D721Med (cell line): ENCODE measurements at places on chromosomes 6 and 20.
A peak's percentile ranks its signal among the peaks of the same experiment; 100 is the strongest.

GRCh38 chr6:35318196-35319171 is 20.9 kb downstream of the DEF6 start:
- DNase-seq, result peak; percentile 93

- DNase-seq, result no peak
Observed at GRCh38 chr6:90374201-90374600, 77.6 kb upstream of the BACH2 start.

- no peak for DNase-seq
Observed at GRCh38 chr6:16731478-16732051, 29.7 kb downstream of the ATXN1 start.

- DNase-seq, result no peak
Observed at GRCh38 chr6:16730738-16731477, 30.4 kb downstream of the ATXN1 start.

GRCh38 chr6:2542101-2542857 is 208.4 kb downstream of the MYLK4 start:
- DNase-seq, result no peak

DNA sequence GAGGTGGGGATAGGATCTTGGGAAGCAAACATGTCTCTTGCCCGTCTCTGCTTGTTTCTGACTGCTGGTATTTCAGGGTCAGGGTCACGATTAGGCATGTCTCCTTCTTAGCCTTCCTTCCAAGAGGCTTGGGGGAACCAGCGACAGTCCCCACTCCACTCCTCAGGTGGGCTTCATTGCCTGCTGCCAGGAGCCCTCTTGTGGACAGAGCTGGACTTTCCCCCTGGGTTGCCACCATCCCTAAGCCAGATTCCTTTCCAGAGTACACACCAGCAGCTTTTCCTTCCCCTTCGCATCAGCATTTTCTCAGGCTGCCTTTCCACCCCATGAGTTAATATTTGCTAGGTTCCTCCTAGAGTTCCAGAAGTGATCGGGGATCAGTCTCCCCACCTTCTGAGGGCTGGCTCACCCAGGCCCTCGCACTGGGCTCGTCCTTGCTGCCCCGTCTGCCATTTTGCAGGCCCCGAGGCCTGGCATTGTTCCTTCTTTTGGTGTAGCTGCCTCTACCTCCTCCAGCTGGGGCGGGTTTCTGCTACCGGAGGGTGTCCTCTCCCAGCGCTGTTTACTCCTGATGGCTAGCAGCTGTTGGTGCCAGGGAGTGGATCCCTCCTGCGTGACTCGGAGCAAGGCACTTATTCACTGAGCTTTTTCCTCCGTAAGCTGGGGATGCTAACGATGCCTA is 8.8 kb upstream of the C20orf144 start:
- DNase-seq, result peak; percentile 88

DNA sequence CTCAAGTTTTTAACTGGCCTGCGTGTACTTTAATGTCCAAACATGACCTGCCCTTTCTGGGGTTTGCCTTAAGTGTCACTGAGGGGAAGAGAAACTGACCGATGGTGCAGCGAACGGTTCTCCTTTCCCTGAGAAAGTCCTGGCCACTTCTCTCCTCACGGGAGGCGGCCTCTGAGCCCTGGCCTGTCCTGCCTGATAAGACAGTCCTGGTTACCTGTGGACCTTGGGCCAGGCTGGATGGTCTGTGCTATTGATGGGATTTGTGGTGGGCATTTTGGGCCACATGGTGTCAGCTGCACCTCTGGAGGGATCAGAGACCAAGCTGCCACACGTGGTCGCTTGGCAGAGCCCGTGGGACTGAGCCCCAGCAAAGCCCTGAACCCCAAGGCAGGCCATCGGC is 11.6 kb upstream of the NTSR1 start:
- no peak for DNase-seq

GRCh38 chr6:68252632-68253031 is 382.4 kb upstream of the ADGRB3 start:
- no peak for DNase-seq

DNA sequence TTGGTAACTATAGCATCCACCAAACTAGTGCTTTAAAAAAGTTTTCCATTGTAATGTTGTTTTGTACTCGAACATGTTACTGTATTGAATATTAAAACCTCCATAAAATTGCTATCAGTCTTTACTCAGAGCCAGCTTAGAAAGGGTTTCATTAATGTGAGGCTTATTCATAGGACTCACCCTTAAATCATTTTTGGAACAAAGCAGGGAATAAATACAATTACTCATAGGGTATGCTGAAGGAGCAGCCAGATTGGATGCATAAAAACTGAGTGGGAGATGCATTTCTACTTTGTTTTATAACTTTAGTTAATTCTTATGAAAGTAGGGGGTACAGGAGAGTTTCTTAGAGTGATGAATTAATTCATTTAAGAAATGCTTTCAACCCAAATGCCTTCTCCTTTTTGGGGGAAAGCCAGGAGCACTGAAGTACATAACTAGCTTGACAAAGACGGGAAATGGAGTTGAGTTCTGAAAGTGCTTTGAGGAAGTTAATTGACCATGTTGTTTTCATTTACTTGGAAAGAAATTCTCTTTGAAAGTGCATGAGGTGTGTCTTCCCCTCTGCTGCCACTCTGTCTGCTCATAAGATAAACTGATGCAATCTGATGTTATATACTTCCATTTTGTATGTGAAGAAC is 90.3 kb downstream of the RNF144B start:
- no peak for DNase-seq

GRCh38 chr6:113600551-113601339 is 256.4 kb upstream of the MARCKS start:
- no peak for DNase-seq

- DNase-seq, result no peak
Observed at GRCh38 chr6:36266913-36267644, 2.8 kb upstream of the PNPLA1 start.

DNA sequence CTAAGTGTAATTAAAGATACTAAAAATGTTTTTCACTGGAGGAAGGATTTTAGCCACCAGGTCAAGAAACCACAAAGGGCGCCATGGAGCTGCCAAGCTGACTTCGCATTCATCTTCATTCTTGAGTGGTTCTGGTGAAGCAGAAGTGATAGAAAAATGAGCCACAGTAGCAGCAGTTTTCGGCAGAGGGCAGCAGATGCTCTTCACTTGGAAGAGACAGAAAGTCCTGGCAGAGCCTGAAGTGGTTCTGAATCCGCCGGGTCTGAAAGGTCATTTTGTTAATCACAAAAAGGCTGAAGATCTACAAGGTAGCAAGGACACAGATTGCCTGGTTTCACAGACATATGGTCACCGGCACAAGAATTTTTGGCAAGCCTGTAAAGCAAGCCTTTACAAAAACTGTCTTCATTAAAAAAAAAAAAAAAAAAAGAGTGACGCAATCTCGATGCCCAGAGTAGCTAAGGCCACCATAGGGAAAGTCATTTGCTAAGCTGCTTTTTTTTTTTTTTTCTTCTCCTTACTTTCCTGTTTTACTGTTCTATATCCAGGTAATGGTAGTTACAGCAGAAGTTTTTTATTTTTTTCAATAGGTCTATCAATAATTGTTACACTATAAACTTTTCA is 345.1 kb upstream of the AGPAT4 start:
- DNase-seq, result no peak

DNA sequence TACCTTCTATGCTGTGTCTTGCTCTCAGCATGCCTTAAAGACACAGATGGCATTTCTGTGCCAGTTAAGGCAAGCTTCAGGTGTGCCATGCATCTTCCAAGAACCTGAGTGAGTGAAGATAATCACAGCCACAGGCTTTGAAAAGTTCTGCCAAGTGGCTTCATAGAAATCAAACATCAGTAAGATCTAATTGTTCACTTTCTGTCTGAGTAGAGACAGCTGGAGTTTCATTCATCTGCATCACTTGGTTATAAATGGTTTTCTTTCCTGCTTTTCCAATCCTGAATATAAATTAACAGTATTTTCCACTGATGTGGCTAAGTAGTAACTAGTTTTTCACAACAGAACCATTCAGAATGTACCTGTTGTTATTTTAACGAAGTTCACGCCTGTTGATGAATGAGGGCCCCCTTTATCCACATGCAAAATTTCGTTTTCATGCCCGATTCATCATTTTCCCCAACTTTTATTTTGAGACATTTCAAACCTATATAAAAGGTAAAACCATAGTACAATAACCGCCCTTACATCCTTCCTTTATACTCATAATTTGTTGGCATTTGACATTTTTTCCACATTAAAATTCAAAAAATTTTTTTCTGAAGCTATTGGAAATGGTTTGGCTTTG is 38.6 kb upstream of the KCNG1 start:
- DNase-seq, result no peak

- no peak for DNase-seq
Observed at GRCh38 chr20:46322641-46323040, 14.3 kb upstream of the CDH22 start.

DNA sequence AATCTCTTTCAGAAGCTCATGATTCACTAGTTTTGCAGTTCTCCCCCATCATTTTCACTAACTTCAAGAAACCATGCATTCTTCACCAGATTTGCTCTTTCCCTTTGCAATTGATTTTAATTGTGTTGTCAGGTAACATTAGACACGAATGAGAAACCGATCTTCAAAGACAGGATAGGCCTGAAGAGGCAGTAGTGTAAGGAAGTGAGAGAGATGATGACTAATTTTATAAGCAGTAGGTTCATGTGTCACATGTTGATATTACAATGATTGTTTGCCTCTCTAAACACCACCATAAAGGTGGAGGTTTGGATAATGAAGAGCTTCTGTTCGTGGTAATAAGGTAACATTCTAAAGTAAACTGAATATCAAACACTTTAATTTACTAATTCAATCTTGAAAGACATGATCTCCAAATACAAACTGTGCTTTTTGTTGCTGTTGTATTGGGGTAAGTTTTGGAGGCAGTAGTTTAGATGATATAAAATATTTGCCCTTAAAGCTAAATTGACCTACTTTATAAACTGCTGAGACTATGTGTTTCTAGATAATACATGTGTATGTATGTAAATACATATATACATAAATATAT is 207.2 kb downstream of the PHACTR1 start:
- no peak for DNase-seq

DNA sequence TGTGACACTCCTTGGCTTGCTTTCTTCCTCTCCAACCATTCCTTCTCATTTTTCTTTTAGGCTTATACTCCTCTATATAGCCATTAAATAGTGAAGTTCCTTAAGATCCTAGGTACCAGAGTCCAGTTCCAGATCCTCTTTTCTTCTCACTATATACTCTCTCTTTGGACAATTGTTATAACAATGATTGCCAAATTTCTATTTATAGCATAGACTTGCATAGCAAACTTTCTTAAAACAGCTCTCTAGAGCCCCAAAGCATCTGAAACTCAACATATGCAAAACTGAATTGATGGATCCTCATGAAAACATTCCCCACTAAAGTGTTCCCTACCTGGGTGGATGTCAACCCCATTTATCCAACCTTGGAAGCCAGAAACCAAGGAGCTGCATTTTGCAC is 13.4 kb downstream of the PHIP start:
- no peak for DNase-seq

- no peak for DNase-seq
Observed at GRCh38 chr20:37347891-37348791, 2.2 kb downstream of the SRC start.

- no peak for DNase-seq
Observed at GRCh38 chr6:136685540-136686108, 106.7 kb downstream of the MAP3K5 start.

DNA sequence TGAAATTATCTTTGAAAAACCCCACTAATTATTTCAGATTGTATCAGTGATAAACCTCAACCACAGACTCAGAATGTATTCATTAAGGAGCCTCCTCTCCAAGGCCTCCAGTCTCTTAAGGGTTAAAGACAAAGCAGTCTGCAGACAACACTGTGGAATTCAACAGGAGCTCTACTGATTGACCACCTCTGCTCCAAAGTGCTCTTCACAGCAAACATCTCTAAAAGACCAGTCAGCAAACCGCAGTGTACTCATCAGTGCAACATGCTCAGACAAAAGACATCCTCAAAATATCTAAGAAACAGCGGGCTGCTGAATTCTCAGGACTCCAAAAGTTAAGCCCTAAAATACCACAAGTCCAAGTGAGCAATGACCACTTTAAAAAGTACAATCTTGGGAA is 42.0 kb downstream of the UQCC1 start:
- no peak for DNase-seq

DNA sequence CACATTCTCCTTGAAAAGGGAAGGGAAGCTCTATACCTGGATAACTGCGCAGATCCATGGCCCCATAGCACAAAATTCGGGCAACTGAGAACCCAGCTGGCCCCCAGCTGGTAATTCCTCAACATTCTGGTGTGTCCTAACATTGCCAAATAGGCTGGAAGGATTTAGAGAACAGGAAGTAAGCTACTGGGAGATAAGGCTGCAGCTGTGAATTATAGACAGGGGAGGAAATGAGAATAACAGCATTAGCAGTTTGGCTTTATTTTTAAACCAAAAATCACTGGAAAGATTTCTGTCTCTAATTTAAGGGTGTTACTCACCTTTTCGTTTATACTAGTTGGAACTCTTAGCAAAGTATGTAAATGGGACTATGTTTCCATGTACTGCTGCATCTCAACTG is 97.2 kb downstream of the TULP4 start:
- no peak for DNase-seq
